ENCODE measurements at places on chromosomes 12 and 14.
A peak's percentile ranks its signal among the peaks of the same experiment; 100 is the strongest.

- DNase-seq = no peak
Observed at GRCh38 chr14:48842785-48843184, 743.4 kb downstream of the RPS29 start.

- no peak for DNase-seq
Observed at GRCh38 chr12:42444192-42444943, 118.4 kb downstream of the PPHLN1 start.

DNA sequence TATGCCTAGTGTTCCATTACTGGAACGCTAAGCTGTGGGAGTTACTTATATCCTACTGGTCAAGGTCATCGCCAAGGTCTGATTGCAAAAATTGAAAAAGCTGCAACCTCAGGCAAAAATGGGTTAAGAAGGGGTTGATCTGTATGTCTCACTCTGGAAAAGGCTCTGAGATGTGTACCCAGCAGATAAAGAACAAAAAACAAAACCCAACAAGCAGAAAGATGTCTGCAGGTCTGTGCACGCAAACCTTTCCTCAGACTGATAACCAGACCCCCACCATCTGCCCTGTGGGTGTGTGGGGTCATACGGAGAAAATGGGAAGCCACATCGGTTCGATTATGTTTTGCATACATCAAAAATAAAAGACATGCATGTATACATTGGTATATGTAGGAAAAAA is 56.4 kb downstream of the TESC start:
- DNase-seq = no peak

GRCh38 chr12:57224973-57225679 is 4.4 kb upstream of the SHMT2 start:
- DNase-seq = no peak

DNA sequence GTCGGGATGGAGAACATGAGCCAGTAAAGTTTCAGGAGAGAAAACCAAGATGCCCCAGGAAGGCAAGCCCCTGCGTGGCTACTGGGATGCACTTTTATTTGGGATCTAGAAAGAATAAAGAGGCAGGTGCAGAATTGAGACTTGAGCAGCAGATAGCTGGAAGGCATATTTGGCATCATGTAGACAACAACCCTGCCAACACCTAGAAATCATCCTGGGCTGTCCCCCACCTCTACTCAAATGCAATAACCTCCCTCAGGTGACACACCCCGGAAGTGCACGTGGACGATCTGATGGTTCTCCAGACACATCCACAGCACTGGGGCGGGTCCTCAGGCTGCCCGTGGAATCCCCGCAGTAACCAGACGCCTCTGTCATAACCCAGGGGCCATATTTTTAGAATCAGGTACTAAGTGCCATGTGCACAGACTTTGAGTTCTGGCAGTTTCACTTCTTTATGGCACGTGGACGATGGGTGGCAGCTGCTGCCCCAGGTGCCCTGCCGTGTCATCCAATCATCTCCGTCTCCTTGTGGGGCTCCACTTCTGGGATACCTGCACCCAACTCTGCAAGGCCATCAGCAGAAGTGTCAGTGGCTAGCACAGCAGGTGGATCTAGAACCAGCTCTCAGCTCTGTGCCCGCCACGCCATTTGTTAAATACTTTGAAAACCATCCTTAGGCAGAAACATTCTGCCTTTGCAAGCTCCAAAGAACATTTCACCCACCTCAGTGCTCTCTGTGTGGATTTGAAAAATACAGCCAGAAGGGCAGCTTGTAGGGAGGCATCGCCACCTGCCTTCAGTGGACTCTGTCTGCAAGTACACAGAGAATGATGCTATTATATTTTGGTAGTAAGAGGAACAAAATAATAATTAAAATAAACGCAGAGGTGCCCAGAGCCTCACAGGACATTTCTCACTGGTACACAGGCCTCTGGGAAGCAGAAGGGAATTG is 771.7 kb upstream of the TMEM132C start:
- DNase-seq = no peak

- no peak for DNase-seq
Observed at GRCh38 chr12:77238335-77238734, 173.0 kb upstream of the E2F7 start.

- DNase-seq = no peak
Observed at GRCh38 chr14:35944847-35945246, 118.7 kb downstream of the BRMS1L start.

DNA sequence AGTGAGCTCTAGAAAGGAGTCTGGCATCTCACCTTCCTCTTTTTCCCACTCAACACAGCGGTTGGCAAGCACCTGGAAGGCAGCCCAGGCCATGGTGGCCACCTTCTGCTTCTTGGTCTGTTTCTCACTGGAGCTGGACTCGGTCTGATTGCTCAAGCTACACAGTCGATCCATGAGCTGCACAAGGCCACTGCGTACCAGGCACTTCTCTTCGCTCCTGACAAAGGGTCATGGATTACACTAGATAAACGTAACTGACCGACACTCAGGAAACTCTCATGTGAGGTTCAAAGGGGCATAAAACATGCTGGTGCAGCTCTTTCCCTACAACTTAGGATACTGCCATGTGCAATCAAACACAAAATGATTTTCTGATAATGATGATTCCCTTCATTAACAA is 113.7 kb downstream of the TRAFD1 start:
- DNase-seq = no peak

DNA sequence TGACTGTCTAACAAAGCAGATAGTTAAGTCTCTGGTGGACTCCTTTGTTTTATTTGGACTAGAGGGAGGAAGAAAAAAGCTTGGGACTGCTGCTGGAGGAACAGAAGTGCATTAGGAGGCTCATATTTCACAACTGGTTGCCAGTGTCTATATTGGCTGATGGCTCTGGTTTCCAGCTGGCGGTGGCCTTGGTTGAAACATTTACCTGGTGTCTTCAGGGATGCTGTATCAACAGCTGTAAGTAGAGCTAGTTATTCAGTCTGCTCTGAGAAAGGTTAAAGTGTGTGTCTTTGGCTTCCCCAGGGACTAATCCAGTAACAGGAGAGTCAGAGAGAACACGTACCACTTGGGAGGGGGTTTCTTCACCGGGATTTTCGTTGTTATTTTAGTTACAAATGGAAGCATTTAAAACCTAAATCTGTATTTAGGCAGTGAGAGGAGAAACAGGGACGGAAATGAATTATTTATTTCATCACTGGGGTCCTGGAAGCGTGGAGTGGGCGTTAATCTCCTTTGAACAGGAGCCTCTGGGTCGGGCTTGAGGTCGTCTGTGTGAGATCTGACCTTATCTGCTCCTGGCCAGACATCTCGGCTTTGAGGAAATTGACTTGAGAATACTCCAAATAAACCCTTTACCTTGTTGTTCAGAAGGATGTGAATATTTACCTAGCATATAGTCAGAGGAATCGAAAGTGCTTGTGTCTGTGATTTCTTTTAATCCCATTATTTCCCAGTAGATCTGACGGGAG is 149.9 kb downstream of the NRXN3 start:
- DNase-seq = no peak

- no peak for DNase-seq
Observed at GRCh38 chr14:34680806-34681479, 33.5 kb downstream of the CFL2 start.

DNA sequence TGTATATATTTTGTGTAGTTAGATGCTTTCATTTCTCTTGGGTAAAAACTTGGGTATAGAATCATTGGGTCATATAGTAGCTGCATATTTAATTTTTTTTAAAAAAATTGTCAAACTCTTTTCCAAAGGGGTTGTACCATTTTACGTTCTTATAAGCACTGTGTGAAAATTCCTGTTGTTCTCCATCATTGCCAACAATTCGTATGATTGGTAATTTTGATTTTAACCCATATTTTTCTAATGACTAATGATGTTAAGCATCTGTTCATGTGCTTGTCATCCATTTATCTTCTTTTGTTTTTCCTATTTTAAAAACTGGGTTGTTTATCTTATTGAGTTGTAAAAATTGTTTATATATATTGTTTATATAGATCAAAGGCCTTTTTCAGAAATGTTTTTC is 77.4 kb downstream of the OTOGL start:
- DNase-seq = peak; percentile 44

GRCh38 chr12:107322063-107322462 is 228.7 kb upstream of the CRY1 start:
- no peak for DNase-seq

- peak; percentile 74 for DNase-seq
Observed at GRCh38 chr14:71320734-71321573, 413.7 kb downstream of the PCNX1 start.

DNA sequence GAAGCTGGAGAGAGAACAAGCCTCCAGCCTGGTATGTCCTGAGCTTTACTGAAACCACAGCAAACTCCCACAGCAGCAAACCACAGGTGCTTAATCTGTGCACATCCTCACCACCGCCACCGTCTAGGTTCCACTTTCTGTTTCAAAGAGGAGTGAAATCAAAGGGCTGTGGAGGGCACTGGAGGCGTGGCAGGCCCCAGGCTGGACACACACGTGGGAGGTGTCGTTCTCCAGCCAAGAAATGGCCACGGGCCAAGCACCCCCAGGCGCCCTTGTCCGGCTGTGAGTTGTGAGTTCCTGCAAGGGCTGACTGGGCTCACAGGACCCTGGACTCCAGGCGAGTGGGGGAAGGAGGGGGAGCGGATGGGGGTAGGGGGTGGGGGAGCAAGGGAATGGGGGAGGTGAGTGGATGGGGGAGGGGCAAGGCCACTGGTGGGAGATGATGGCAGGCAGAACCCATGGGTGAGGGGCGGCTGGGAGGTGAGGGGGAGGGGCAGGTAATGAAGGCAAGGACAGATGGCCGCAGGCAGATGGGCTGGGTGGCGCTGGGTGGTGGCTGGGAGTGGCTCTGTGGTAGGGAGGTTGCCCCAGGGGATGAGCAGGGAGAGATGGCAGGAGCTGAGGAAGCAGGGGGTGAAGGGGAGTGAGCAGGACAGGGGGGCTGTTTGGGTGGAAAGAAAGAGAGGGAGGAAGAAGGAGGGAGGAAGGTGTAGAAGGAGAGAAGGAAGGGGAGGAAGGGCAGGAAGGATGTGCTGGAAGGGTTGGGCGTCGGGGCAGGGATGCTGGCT is 86.7 kb downstream of the NCOR2 start:
- peak; percentile 94 for DNase-seq

GRCh38 chr12:31603546-31604009 is 12.6 kb upstream of the DENND5B start:
- no peak for DNase-seq
